Neural progenitor cell (in vitro differentiated cells): ENCODE measurements at places on chromosomes 1 and 21. TPM values are rescaled to one million over a fixed set of nuclear protein-coding genes. Genes with fewer than 3 reads are reported as not detected.

Gene ETV3L
- total RNA-seq, result 0.25 TPM in 1 of 2 replicates, not detected in the other

Gene HPCA
- total RNA-seq, result 1.0 TPM in 1 of 2 replicates, not detected in the other

Gene TNNT2
- 3.1 and 13.2 TPM in 2 replicates for total RNA-seq

Gene NBPF12
- 7.4 and 9.1 TPM in 2 replicates for total RNA-seq

Gene FMO1
- 0.12 TPM in 1 of 2 replicates, not detected in the other for total RNA-seq

Gene C1orf94
- total RNA-seq, result 0.19 and 0.37 TPM in 2 replicates

DNA sequence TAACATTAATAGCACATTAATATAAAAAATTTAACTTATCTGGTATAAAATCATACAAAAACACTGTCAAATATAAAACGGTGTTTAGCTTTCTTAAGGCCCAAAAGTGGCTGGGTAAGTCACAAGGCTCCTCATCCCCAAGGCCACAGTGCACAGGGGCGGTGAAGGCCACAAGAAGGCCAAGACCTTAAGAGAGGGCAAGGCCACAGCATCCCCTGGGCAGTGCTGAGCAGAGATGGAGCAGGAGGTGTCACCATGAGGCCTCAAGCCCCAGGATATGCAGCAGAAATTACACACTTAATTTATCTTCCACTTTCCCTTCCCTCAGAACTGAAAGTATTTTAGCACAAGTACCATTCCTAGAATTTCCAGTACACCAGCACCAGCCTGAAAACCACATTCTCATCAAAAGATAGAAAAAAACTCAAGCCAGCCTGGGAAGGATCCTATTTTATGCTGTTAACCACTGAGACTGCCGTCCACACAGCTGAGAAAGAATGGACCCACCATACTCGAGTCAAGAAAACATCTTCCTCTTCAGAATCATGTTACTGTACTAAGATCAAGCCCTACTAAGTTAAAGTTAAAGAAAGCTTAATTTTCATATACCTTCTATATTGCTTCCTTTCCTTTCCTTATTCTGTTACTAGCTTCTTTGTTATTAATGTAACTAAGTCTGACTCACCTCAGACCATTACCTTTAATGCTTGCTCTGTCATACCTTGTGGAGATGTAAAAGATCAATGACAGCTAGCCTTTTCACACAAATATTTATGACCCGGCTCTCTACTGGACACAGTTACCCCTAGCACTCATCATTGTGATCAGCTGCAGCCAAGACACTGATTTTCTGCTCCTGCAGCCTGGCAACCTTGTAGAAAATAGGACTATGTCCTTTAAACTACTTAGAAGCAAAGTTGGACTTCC is 26.4 kb upstream of the FMO1 start:
- no peaks in the 10 kb centered on the region for H3K36me3 ChIP-seq
- DNase-seq, result no peak
- H3K4me1 ChIP-seq, result peaks cover 65% of the 10 kb centered on the region

DNA sequence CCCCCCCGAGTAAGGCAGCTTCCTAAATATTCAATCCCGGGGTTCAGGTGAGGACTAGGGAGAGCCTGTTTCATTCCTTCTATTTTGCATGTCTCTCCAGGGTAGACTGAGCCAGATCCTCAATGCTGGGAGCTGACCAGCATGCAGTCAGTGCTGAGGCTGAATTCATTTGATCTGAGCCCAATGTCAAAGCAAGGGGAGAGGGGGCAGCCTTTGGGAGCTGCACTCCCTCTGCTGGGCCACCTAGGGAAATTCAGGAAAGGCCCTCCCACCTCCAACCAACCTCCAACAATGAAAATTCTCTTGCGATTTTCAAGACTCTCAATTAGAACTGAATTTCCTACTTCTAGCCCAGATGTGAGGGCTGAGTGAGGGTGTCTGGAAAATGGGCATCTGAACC is 371.2 kb downstream of the NPHP4 start:
- no peaks in the 10 kb centered on the region for H3K4me1 ChIP-seq
- no peak overlapping the region for H3K4me3 ChIP-seq
- no peaks in the 10 kb centered on the region for H3K27me3 ChIP-seq
- no peak overlapping the region for H3K27ac ChIP-seq
- peak; percentile 76 for DNase-seq

DNA sequence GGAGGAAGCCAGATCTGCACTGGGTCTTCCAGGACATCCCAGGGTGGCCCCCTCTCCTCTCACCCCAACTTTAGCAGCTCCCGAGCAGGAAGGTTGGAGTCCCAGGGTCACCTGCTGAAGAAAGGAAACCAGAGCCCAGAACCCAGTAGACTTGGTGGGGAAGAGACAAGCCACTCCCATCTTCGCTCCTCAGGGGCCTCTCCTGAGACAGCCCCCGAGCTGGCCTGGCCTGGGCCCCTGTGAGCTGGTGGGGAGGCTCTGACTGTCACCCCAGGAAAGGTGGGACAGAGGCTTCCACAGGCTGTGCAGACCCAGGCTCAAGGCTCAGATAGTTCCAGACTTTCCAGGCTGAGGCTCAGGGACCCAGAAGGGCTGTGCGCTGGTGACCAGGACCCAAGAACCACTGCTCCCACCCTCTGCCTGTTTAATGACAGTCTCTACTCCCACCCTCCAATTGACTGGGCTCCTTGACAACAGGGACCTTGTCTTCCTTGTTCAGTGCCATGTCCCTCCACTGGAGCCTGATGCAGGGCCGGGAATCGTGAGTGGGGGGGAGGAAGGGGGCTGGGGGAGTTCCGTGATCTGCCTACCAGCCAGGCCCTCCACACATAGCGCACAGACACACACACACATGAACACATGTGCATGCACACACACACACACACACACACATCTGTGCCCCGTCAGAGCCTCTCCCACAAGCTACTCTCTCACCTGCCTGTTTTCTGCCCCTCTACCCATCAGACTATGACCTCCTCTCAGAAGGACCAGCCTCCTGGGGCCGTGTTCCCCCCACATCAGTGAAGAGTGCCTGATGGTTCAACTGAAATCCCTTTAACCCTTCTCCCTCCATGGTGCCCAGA is 401.2 kb downstream of the MATN1 start:
- H3K27me3 ChIP-seq, result no peaks in the 10 kb centered on the region
- no peak overlapping the region for H3K4me3 ChIP-seq
- H3K4me1 ChIP-seq, result peaks cover 8% of the 10 kb centered on the region
- no peaks in the 10 kb centered on the region for H3K36me3 ChIP-seq
- no peak overlapping the region for H3K27ac ChIP-seq

DNA sequence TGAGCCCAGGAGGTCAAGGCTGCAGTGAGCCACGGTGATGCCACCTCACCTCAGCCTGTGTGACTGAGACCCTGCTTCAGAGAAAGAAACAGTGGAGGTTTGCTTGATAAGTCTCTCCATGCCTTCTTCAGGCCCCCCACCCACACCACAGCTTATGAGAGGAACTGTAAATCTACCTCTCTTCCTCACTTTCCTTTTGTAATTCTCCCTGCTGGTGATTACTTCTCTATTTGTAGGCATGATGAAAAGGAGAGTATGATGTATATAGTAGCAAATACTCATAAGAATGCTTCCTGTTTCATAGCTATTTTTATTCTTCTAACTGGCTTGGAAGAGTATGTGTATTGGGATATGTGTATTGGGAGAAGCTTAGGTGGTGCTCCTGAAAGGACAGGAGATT is 186.3 kb downstream of the VPS13D start:
- no peaks in the 10 kb centered on the region for H3K27me3 ChIP-seq
- no peaks in the 10 kb centered on the region for H3K4me1 ChIP-seq
- no peak for DNase-seq

- H3K4me1 ChIP-seq, result no peaks in the 10 kb centered on the region
- H3K27me3 ChIP-seq, result no peaks in the 10 kb centered on the region
- no peak overlapping the region for H3K4me3 ChIP-seq
- no peaks in the 10 kb centered on the region for H3K36me3 ChIP-seq
- no peak for DNase-seq
Measured at GRCh38 chr1:219293410-219293809, 119.7 kb downstream of the LYPLAL1 start.

- H3K27me3 ChIP-seq, result no peaks in the 10 kb centered on the region
- no peak overlapping the region for H3K27ac ChIP-seq
- no peaks in the 10 kb centered on the region for H3K4me1 ChIP-seq
- H3K36me3 ChIP-seq, result peaks cover 24% of the 10 kb centered on the region
- no peak overlapping the region for H3K4me3 ChIP-seq
- DNase-seq, result no peak
Measured at GRCh38 chr1:220007438-220007837, 38.9 kb downstream of the EPRS1 start.

GRCh38 chr21:32007456-32007855 is 134.6 kb downstream of the HUNK start:
- no peak overlapping the region for H3K4me3 ChIP-seq
- no peak for DNase-seq
- H3K27me3 ChIP-seq, result no peaks in the 10 kb centered on the region
- H3K36me3 ChIP-seq, result no peaks in the 10 kb centered on the region

- H3K4me3 ChIP-seq, result no peak overlapping the region
- DNase-seq, result no peak
- no peaks in the 10 kb centered on the region for H3K27me3 ChIP-seq
- no peaks in the 10 kb centered on the region for H3K36me3 ChIP-seq
- no peaks in the 10 kb centered on the region for H3K4me1 ChIP-seq
- no peak overlapping the region for H3K27ac ChIP-seq
Measured at GRCh38 chr1:237740846-237741245, 149.9 kb downstream of the ZP4 start.

- DNase-seq, result no peak
Measured at GRCh38 chr1:198687429-198687828, 48.6 kb downstream of the PTPRC start.

- H3K4me1 ChIP-seq, result no peaks in the 10 kb centered on the region
- DNase-seq, result no peak
- no peak overlapping the region for H3K4me3 ChIP-seq
- no peaks in the 10 kb centered on the region for H3K36me3 ChIP-seq
- no peaks in the 10 kb centered on the region for H3K27me3 ChIP-seq
Measured at GRCh38 chr1:185565302-185565701, 168.9 kb upstream of the HMCN1 start.

GRCh38 chr1:223810586-223810985 is 35.2 kb downstream of the TP53BP2 start:
- H3K27me3 ChIP-seq, result no peaks in the 10 kb centered on the region
- peaks cover 31% of the 10 kb centered on the region for H3K36me3 ChIP-seq
- H3K27ac ChIP-seq, result no peak overlapping the region

DNA sequence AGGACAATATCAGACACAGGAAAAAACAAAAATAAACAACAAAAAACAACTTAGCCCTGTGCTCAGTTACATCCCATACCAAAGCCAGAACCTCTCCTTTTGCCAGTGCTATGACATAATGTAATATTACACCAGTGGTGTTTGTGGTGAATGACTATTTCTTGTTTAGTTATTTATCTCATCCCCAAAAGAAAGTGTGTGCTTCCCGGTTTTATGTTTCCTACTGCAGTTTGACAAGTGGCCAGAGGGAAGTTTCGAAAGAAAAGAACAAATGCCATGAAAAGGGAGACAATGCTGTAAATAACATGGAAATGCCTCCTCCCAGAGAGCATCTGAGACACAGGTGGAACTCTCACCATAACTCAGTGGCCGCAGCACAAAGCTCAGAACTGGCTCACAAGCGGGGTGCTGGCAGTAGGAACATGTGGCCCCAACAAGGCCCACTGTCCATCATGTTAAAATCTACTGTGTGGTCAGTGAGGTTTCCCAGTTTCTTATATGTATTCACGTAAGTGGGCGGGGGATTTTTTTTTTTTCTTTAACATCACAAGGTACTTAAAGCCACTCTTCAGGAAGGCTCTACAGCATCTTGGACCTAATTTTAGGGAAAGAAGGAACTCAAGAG is 158.2 kb downstream of the BARHL2 start:
- H3K27ac ChIP-seq, result no peak overlapping the region
- H3K27me3 ChIP-seq, result peaks cover 8% of the 10 kb centered on the region
- no peak overlapping the region for H3K4me3 ChIP-seq
- H3K4me1 ChIP-seq, result peaks cover 9% of the 10 kb centered on the region

GRCh38 chr1:241390526-241390925 is 33.5 kb upstream of the RGS7 start:
- H3K36me3 ChIP-seq, result no peaks in the 10 kb centered on the region
- DNase-seq, result no peak
- H3K27me3 ChIP-seq, result no peaks in the 10 kb centered on the region
- no peak overlapping the region for H3K27ac ChIP-seq
- no peak overlapping the region for H3K4me3 ChIP-seq

DNA sequence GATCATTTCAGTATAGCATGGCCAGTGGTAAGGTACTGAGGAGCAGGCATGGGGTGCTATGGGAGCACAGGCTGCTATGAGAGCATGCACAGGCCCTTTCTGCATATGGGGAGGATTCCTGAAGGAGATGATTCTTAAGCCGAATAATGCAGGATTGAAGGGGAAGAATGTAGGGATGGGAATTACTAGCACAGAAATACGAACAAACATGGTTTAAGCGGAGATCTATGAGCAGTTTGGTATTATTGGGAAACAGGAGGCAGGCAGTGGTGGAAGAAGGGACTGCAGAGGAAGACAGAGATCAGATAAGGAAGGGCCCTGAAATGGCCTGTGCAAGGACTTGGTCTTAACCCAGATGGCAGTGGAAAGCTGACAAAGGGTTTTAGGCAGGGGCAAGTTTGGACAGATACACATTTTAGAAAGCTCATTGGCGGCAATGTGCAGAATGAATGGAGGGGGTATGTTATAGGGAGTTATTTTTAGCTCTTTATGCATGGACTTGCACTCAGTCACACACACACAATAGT is 1.7 kb downstream of the OSCP1 start:
- peaks cover 8% of the 10 kb centered on the region for H3K4me1 ChIP-seq
- no peaks in the 10 kb centered on the region for H3K36me3 ChIP-seq
- H3K27me3 ChIP-seq, result no peaks in the 10 kb centered on the region
- H3K27ac ChIP-seq, result no peak overlapping the region

GRCh38 chr1:69519006-69519405 is 48.7 kb upstream of the LRRC7 start:
- H3K27me3 ChIP-seq, result no peaks in the 10 kb centered on the region
- DNase-seq, result no peak
- no peaks in the 10 kb centered on the region for H3K36me3 ChIP-seq
- no peaks in the 10 kb centered on the region for H3K4me1 ChIP-seq

DNA sequence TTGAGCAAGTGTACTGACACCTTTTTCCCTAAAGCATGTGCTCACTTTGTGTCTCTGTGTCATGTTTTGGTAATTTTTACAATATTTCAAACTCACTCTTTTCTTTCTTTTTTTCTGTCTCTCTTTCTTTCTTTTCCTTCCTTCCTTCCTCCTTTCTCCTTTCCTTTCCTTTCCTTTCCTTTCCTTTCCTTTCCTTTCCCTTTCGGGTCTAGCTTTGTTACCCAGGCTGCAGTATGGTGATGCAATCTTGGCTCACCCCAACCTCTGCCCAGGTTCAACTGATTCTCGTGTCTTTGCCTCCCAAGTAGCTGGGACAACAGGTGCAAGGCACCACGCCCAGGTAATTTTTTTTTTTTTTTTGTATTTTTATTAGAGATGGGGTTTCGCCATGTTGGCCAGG is 60.4 kb upstream of the TINAGL1 start:
- H3K27ac ChIP-seq, result no peak overlapping the region
- H3K4me3 ChIP-seq, result no peak overlapping the region
- no peaks in the 10 kb centered on the region for H3K27me3 ChIP-seq
- no peak for DNase-seq

DNA sequence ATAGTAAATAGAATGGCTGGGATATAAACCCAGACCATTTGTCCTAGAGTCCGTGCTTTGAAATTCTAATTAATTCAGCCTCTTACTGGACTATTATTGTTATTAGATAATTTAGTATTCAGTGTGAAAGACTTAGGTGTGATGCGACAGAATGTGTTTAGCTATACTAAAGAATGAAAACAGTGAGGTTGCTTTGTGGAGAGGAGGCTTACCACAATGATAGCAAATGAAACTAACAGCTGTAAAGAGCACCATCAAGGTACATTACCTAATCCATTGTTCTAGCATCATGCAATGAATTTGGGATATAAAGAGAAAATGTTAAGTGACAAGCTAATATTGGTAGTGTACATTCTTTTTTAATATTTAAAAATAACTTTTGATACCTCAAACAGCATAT is 911.1 kb downstream of the KCNT2 start:
- no peak overlapping the region for H3K27ac ChIP-seq
- no peaks in the 10 kb centered on the region for H3K36me3 ChIP-seq
